ENCODE measurements at places on chromosomes 11 and 22. TPM values are rescaled to one million over a fixed set of nuclear protein-coding genes. Genes with fewer than 3 reads are reported as not detected.

CASP4 gene
- total RNA-seq = 23.4 TPM

PRPF19 gene
- total RNA-seq = 87.2 TPM

TMPRSS6 gene
- not detected for total RNA-seq

MAJIN gene
- total RNA-seq = not detected

KRTAP5-7 gene
- total RNA-seq = not detected

RAPSN gene
- total RNA-seq = 0.52 TPM

APOL6 gene
- total RNA-seq = 0.11 TPM

RCOR2 gene
- total RNA-seq = 2.4 TPM

NNMT gene
- not detected for total RNA-seq

FAT3 gene
- total RNA-seq = not detected

P2RY2 gene
- total RNA-seq = not detected

GPHA2 gene
- total RNA-seq = not detected

SPA17 gene
- total RNA-seq = 10.4 TPM

UBE2L6 gene
- 123 TPM for total RNA-seq

OR6T1 gene
- not detected for total RNA-seq

CADM1 gene
- total RNA-seq = not detected

APOBEC3B gene
- not detected for total RNA-seq

PAX6 gene
- total RNA-seq = 0.61 TPM

CHRM4 gene
- total RNA-seq = not detected

THY1 gene
- total RNA-seq = not detected

APOA4 gene
- not detected for total RNA-seq

GVQW3 gene
- total RNA-seq = 18.5 TPM

OR8D4 gene
- total RNA-seq = not detected

PRR33 gene
- total RNA-seq = not detected

B3GAT1 gene
- not detected for total RNA-seq

UCP3 gene
- total RNA-seq = 4.0 TPM

TMPRSS4 gene
- not detected for total RNA-seq

NLRX1 gene
- total RNA-seq = 2.7 TPM

PSMC3 gene
- total RNA-seq = 119 TPM

OR2D2 gene
- total RNA-seq = 0.71 TPM

VWCE gene
- 0.07 TPM for total RNA-seq

PNPLA5 gene
- not detected for total RNA-seq

SCGB1D2 gene
- total RNA-seq = not detected

IGLL1 gene
- 171 TPM for total RNA-seq

CSF2RB gene
- total RNA-seq = 6.0 TPM

DLG2 gene
- total RNA-seq = 6.9 TPM

OR8G5 gene
- total RNA-seq = not detected

C11orf21 gene
- not detected for total RNA-seq

ST14 gene
- total RNA-seq = 0.18 TPM

SLC1A2 gene
- not detected for total RNA-seq

NFRKB gene
- total RNA-seq = 9.4 TPM

FXYD2 gene
- 1.4 TPM for total RNA-seq

ART1 gene
- total RNA-seq = not detected

FIBIN gene
- not detected for total RNA-seq

OR51G1 gene
- not detected for total RNA-seq

NDUFS8 gene
- 159 TPM for total RNA-seq

MPPED1 gene
- total RNA-seq = 0.15 TPM

ARHGAP32 gene
- total RNA-seq = not detected

SSTR3 gene
- not detected for total RNA-seq

CHRDL2 gene
- total RNA-seq = not detected

UVRAG gene
- 35.4 TPM for total RNA-seq

SMIM35 gene
- 0.04 TPM for total RNA-seq

TRIM21 gene
- 15.1 TPM for total RNA-seq

APOBEC3C gene
- 6.2 TPM for total RNA-seq
